ENCODE measurements at places on chromosomes 1 and 21.

- no peak for DNase-seq
Observed at GRCh38 chr21:44822484-44823178, 4.8 kb upstream of the SUMO3 start.

- DNase-seq, result no peak
Observed at GRCh38 chr1:84997667-84998600, 1.0 kb upstream of the MCOLN2 start.

- no peak for DNase-seq
Observed at GRCh38 chr21:17651526-17651925, 38.8 kb upstream of the BTG3 start.

- no peak for DNase-seq
Observed at GRCh38 chr21:46095083-46095719, 2.7 kb upstream of the COL6A2 start.

DNA sequence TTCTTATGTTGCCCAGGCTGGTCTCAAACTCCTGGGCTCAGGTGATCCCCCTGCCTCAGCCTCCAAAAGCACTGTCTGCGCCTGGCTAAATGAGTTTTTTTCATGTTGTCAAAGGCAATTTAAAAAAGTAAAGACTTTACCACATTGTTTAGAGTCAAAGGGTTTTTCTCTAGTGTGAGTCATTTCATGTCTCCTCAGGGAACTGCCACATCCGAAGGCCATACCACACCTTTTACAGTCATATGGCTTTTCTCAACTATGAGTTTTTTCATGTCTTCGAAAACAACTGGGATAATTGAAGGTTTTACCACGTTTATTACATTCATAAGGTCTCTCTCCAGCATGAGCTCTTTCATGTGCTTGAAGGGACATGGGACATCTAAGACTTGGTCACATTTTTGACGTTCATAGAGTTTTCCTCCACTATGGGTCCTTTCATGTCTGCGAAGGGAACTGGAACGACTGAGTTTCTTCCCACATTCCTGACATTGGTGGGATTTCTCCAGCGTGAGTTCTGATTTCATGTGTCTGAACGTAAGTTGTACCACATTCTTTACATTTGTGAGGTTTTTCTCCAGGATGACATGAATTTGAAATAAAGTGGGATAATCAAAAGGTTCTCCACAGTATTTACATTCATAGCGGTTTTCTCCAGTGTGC, 65.6 kb downstream of the UCHL5 start:
- peak; percentile 55 for DNase-seq

DNA sequence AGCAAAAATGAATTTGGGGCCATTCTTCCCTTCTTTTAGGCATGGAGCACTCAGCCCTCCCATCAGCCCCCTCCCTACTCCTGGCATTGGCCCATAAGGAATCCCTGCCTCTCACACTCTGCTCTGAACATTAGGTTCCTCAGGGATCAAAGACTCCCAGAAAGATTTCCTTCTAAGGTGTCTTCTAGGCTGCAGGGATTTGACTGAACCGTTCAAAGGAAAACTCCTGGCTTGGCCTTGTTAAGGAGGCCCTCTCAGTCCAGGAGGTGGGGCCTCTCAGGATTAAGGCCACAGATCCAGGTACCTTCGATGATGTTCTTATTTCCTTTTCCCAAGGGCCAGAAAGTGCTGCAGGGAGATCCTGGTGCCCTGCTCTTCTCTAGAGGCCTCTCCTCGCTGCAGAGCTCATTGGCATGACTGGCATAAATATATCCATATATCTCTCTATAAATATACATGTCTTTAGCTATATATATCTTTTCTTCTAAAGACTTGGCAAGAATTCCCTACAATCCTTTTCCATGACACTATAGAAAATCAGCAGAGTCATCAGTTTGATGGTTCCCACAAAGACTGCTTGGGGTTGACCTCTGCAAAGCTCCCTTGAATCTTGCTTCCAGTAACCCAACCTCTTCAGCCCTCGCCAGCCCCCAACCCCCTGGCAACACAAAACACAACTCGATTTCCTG, 59.1 kb downstream of the PLXNA2 start:
- no peak for DNase-seq

DNA sequence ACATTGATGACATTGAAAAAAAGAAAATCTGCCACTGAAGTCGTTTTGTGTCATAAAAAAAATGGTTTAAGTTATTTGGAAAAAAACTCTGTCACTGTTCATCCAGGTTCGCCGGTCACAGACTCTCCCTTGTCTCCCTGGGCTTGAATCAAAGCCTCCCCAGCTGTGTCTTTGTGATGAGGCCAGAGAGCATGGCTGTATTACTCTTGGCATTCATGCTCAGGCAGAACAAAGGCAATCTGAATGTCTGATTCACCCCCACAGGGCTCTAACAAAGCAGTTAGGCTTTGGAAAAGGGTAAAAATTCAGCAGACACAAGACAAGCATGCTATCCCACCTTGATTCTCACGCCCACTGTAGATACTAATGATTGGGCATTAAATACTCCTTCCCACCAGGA, 304.3 kb upstream of the PLD5 start:
- DNase-seq, result no peak

GRCh38 chr1:149849947-149850360, 49.4 kb upstream of the BOLA1 start:
- DNase-seq, result no peak

DNA sequence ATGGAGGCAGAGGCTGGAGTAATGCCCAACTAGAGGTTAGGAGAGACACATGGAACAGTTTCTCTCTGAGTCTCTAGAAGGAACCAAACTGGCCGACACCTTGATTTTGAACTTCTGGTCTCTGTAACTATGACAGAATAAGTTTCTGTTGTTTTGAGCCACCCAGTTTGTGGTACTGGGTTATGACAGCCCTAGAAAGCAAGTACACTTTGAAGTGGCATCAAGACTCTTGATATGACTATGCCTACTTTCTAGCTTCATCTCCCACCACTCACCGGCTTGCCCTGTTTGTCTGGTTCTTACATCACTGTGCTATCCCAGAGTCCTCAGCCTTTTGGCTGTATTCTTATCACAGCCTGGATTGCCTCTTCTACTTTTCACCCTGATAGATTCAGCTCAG, 230.3 kb upstream of the USP24 start:
- no peak for DNase-seq

- no peak for DNase-seq
Observed at GRCh38 chr1:54273795-54274163, 73.8 kb downstream of the MRPL37 start.

DNA sequence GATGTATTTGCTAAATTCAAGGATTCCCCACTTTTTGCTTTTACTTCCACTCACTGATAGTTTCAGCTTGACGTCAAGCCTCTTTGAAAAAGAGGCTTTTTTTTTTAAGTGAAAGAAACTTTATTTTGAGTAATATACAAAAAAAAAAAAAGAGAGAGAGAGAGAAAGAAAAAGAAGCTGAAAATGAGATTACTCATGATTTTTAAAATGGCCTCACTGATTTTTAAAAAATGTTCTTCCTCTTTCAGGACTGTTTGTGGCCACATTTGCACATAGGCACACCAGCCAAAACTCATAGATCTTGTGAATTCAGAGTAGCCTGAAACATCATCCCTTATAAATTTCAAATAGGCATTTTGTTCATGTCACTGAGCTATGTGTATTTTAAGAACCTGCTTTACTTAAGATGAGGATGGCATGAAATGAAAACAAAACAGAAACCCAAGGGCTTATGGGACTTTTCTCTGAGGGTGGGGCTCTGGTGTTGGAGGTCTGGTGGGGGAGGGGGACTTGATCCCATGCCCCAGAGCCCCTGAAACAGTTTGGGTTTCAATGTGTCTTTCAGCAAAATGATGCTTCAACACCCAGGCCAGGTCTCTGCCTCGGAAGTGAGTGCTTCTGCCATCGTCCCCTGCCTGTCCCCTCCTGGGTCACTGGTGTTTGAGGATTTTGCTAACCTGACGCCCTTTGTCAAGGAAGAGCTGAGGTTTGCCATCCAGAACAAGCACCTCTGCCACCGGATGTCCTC, 6.1 kb downstream of the ATF3 start:
- no peak for DNase-seq

GRCh38 chr1:161834967-161835550, 68.9 kb downstream of the ATF6 start:
- no peak for DNase-seq

GRCh38 chr21:29194847-29195246, 64.4 kb downstream of the MAP3K7CL start:
- no peak for DNase-seq

Data from SJSA1 (cell line).